ENCODE measurements at places on chromosomes 5 and 9.

DNA sequence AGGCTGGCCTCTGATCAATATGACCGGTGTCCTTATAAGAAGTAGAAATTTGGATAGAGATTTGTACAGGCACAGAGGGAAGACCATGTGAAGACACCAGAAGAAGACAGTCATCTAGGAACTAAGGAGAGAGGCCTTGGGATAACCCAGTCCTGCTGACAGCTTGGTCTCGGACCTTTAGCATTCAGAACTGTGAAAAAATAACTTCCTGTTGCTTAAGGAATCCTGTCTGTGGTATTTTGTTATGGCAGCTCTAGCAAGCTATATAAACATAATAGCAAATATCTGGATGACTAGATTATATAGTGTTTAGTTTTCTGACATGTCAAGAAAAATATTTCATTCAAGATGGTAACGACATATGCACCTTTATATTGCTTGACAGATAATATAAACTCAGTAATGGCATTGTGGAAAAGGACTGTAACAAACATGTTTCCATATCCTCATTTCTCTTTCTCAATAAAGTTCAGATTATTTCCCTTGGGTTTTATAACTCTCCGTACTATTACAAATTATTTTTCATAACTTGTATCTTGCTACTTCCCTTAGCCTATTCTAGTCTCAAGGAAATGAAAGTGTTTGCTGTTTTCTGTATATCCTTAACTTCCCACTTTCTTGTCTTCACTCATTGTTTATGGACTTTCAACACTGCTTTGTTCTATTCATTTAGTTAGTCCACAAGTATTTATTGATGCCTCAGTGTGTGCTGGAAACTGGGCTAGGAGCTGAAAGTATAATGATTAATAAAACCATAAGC lies 62.4 kb downstream of the KIAA1958 start:
- no peak for DNase-seq

GRCh38 chr5:107365320-107366109 lies 305.2 kb downstream of the EFNA5 start:
- DNase-seq, result no peak

GRCh38 chr5:158027806-158028775 lies 169.1 kb upstream of the CLINT1 start:
- DNase-seq, result no peak

- no peak for DNase-seq
Observed at GRCh38 chr9:80030801-80031200, 459.0 kb downstream of the TLE4 start.

GRCh38 chr9:114504341-114505186 lies 709 bp downstream of the WHRN start:
- DNase-seq, result no peak

- DNase-seq, result no peak
Observed at GRCh38 chr5:175479125-175479881, 943 bp downstream of the SFXN1 start.

- no peak for DNase-seq
Observed at GRCh38 chr9:19186232-19186631, 44.3 kb upstream of the DENND4C start.

DNA sequence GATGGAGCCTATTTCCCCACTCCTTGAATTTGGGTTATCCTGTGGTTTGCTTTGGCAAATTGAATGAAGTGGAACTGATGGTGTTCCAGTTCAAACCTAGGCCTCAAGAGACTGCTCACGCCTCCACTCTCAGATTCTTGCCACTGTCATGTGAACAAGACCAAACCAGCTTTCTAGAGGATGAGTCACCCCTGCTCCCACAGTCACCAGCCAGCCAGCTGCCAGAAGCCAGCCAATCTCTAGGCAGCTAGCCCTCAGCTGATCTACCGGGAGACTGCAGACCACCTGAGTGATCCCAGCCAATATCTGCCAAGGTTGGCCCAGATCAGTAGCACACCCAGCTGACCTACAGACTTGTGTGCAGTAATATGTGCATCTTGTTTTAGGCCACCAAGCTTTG lies 300.6 kb downstream of the TMEM38B start:
- no peak for DNase-seq

- DNase-seq, result no peak
Observed at GRCh38 chr5:78794693-78795215, 146.2 kb upstream of the LHFPL2 start.

DNA sequence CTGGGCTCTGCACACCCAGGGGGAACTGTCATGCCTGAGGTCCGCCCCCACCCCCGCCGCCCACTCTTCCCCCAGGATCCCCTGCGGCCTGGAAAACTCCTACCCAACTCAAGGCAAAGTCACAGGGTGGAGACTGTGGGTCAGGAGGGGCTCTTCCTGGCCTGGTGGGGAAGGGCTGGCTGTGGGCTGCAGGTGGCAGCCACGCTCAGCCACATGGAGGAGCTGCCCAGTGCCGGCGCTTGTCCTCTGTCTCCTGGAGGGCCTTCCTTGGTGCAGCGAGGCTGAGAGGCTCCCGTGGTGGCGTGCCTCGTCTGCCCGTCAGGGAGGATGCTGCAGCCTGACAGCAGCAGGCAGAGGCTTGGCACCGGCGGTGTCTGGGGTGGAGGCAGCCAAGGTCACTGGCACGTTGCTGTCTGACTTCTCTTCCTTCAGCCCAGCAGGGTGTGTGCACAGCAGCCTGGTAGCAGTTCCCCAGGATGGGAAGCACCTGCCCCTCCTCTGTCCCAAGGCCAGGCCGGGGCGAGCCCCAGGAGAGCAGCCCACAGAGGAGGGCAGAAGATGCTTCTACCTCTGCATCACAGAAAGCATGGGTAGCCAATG lies 78.1 kb downstream of the ADAMTS2 start:
- no peak for DNase-seq

GRCh38 chr9:74330487-74331214 lies 166.5 kb upstream of the RORB start:
- DNase-seq, result no peak

GRCh38 chr9:92121265-92121664 lies 6.1 kb upstream of the SPTLC1 start:
- DNase-seq, result no peak

- DNase-seq, result no peak
Observed at GRCh38 chr5:68436686-68437520, 221.3 kb downstream of the PIK3R1 start.

DNA sequence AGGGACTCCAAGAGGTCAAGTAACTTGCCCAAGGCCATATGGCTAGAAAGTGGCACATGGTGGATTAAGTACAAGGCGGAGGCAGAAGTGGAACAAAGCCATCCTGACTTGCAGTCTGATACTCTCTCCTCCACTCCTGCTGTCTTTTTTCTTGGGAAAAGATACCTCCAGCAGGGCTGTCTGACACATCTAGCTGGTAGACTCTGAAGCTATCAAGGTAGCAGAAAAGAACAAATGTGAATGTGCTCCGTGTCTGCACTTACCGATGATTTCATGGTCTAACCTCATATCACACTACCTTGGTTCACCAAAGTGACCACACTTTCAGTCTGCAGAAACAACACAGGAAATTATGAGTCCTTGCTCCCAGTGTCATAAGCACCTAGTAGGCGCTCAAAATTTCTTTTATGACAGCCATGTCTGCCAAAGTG lies 284.8 kb downstream of the CRB2 start:
- DNase-seq, result no peak

DNA sequence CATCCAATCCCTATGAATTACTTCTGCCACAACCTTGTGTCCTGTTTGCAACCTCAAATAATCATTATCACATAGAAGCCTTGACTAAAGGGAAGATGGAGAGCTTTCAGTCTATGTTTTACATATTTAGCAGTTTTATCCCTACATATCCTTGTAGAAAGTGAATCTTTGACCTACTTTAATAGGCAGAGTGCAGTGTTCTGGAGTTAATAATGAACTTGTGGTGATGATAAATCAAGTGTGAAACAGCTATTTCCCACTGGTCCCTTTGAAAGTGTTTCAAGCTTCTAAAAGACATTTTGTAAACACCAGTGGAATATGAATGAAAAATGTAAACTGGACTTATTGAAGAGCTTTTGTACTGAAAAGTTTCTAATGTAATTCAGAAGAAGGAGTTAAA lies 406.7 kb downstream of the GABRG2 start:
- no peak for DNase-seq

DNA sequence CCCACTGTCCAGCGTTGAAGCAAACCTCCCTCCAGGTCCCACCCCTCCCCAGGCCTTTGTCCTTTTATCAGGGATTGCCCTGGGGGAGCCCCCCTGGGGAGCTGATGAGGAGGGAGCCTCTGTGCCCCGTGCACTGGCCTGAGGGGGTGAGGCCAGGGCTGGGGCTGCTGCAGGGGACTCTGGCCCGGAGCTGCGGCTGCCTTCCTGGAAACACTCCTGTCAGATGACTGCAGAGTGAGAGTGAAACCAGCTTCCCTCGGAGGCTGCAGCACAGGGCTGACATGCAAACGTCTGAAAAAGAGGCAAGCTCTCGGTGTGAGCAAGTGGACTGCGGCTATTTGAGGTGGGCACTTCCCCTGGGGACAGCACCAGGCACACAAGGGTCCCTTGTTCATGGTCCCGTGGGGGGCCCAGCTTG lies 4.6 kb upstream of the TRAF2 start:
- DNase-seq, result no peak

- peak; percentile 21 for DNase-seq
Observed at GRCh38 chr5:74538206-74538661, 102.3 kb downstream of the ENC1 start.

- no peak for DNase-seq
Observed at GRCh38 chr5:54516051-54516655, 1.4 kb upstream of the SNX18 start.

- DNase-seq, result no peak
Observed at GRCh38 chr9:93265972-93266371, 82.0 kb downstream of the WNK2 start.

DNA sequence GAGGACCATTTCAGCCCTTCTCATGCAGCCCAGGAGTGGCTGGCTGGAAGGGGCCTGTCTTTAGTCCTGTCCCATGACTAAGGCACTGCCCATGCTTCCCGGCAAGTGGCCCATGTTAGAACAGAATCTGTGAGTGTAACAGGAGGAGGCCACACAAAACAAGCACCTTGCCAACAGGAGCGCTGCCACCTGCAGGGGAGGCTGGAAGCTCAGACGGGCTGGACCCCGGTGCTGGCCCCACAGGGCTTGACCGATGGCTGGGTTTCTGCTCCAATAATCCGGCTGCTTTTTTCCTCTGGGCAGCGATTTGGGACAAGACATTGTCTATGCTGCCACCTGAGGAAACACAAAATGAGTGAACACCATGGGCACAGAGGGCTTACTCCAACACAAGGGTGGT lies 28.4 kb downstream of the ANKS6 start:
- DNase-seq, result no peak

DNA sequence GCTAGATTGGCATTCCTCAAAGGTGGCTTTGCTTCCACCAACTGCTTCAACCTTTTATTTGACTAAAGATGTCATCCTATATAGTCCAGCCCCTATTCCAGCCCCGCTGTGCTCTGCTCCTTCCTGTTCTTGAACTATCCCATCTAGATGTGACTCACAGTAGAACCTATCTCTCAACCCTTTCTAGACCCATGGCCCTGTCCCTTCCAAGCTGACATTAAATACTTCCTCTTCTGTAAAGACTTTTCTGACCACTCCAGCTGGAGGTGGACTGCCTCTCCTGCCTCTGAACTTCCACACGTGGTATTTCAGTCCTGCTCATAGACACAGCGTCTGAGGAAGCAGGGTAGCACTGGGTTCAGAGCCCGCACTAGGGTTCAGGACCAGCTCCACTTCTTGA lies 32.4 kb downstream of the OSTF1 start:
- no peak for DNase-seq

DNA sequence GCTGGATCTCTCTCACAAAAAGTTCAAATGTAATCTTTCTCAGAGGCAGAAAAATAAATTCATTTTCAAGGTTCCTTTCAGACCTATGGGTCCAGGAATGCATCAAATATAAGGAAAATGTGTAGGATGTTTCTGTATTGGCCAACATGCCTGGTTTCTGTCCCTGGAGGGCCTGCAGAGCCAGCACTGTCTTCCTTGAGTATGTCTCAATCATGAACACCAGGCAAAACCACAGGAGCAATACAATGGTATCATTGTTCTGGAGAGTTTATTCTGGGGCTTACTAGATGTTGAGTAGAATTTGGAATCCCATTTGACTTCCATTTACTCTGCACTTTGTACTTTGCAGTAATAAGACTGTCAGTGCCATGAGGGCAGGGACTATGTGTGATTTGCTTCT lies 23.5 kb downstream of the INSYN2B start:
- DNase-seq, result no peak

GRCh38 chr9:96270236-96270744 lies 31.7 kb downstream of the HSD17B3 start:
- DNase-seq, result no peak

DNA sequence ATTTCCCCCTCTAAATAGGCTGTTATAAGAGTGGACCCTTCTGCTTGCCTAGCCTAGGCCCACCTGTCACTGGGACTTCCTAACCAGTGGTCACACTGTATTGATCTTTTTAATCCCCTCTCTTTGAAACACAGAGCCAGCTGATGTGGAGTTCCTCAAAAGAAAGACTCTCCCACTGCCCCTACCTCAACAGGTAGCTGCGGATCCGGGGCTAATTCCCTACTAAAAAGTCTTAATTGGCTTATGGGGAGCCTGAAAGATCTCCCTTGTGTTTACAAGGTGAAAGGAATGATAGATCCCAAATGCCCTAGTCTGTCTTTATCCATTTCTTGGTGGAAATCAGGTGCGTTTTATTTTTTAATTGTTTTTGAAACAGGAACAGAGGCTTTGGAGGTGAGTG lies 2.0 kb downstream of the NEUROG1 start:
- no peak for DNase-seq

- DNase-seq, result no peak
Observed at GRCh38 chr9:97592126-97592525, 41.0 kb downstream of the TSTD2 start.

GRCh38 chr5:119400245-119400644 lies 44.4 kb downstream of the TNFAIP8 start:
- peak; percentile 30 for DNase-seq

GRCh38 chr9:113343732-113344231 lies 3.7 kb upstream of the WDR31 start:
- peak; percentile 58 for DNase-seq

- no peak for DNase-seq
Observed at GRCh38 chr5:54093861-54094260, 216.5 kb downstream of the ARL15 start.

DNA sequence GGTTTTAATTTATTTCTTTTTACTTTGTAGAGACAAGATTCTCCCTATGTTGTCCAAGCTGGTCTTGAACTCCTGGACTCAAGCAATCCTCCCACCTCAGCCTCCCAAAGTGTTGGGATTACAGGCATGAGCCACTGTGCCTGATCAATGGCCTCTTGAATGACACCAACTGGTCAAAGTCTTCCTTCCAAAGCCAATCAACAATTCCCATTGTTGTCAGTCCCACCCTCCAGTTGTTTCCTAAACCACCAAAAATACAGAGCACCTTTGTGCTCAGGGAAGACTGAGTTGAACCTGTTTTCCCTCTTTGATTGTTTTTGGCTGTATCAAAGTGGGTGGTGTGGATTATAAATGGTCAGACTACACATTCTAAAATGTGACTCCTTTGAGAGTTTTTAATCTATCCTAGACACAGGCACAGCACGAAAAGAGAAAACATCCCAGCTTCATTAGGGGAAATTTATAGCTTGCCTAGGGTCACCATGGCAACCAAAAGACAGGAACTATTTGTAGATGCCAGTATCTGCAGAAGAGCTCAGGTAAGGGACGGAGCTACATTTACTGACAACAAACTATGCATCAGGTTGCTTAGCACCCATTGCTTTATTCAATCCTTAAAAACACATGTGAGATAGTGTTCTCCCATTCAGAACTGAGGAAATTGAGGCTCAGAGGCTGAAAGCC lies 27.6 kb upstream of the ATP6V1G1 start:
- no peak for DNase-seq

- DNase-seq, result no peak
Observed at GRCh38 chr9:70030156-70030555, 13.5 kb upstream of the MAMDC2 start.
